ENCODE measurements at places on chromosomes 16 and 17.

- no peak for DNase-seq
Observed at GRCh38 chr16:12542818-12543699, 260.6 kb downstream of the CPPED1 start.

- DNase-seq: no peak
Observed at GRCh38 chr16:15041271-15042004, 14.4 kb downstream of the NTAN1 start.

DNA sequence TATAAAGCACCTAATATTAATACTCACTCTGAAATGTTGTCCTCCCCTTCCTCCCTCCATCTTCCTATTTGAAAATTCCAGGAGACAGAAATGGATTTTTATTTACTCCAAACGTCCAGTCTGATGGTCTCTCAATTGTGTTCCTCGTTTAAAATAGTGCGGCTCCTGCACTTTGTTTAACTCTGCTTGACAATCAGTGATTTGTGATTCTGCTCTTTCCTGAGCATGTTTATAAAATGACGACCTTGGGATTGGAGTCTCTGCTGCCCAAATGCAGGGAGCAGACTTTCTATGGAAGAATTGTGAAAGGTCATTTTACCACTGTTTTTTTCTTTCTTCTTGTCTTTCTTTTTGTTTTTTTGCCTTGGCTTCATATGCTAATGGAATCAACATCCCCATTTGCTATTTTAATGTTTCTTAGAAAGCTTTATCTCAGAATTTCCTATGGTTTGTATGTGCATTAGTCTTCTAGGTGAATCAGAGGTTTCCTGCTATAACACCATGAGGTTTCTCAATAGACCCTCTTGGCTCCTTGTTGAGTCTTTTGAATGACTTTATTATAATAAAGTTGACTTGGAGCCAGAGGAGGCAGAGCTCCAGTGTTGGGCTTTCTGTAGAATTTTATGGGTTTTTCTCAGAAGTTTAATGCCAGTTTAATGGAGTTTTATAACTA lies 376.5 kb downstream of the CDH11 start:
- no peak for DNase-seq

DNA sequence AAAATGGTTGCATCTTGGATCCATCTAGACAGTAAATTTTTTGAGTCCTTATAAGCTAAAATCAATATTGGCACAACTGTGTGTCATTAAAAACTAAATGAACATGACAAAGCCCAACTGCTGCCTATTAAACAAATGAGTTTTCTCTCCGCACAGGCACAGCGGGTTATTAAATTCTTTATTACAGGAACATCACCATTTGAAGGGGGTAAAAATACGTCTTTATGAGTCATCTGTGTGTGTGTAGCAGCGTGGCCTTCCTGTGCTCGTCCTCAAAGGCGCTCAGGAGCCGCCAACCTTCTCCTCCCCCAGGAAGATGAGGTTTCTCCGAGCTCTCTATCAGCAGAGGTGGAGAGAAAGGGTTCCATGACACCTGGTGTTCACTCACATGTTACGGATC lies 62.6 kb upstream of the SDK2 start:
- DNase-seq: peak; percentile 31

GRCh38 chr17:64103391-64104364 lies 26.3 kb downstream of the ERN1 start:
- DNase-seq: no peak

DNA sequence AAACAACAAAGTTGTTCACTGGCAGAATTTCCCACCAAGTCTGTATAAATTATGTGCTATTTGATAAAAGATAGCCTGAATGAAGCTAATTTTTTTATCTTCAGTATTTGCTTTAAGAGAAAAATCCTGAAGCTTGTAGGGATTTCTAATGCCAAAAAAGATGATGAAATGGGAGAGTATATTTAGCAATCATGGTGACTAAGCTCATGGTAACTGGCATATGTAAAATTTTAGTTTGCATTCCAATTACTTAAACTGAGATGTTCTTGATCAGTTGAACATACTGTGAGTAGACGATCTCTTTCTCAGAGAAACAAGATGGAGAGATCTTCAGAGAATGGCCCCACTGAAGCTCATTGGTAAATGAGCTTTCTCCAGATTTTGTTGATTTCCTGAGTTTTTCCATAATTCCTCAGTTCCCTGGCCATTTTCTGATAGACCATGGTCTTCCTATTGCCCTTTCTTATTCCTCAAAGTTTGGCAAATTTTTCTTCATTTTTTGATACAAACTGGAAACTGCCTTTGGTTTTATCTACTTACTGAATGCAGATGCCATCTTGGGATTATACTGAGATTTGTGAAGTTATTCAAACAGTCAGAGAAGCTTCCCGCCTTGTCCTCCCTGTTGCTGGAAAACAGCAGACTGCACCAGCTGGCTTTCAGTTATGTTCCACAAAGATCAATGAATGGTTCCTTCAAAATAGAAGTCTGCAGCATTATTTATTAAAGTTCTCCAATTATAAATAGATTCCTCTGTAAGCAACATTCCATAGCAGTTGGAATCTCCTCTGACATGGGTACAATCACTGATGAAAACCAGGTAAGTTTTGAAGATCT lies 68.3 kb upstream of the ALOX12 start:
- DNase-seq: no peak

- DNase-seq: no peak
Observed at GRCh38 chr17:8141045-8141444, 11.2 kb downstream of the PER1 start.

DNA sequence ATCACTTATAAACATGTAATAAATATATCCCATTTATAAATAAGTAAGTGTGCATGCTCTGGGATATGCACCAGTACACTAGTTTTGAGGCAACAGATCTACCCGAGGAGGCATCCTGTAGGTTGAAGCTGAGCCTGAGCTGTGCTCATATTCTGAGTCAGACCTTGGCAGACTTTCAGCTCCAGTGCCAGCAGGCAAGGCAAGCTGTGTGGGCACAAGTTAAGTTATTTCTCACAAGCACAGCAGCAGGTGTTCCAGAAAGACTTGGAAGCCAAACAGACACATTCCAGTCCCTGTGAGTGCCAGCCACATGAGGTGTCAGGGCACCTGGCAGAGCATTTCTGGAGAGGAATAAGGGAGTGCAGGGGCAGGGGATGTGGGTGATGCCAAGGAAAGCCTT lies 1.3 kb upstream of the CLEC19A start:
- DNase-seq: no peak

- no peak for DNase-seq
Observed at GRCh38 chr17:33072421-33073161, 80.9 kb downstream of the SPACA3 start.

- no peak for DNase-seq
Observed at GRCh38 chr17:16943541-16944333, 28.2 kb downstream of the TNFRSF13B start.

DNA sequence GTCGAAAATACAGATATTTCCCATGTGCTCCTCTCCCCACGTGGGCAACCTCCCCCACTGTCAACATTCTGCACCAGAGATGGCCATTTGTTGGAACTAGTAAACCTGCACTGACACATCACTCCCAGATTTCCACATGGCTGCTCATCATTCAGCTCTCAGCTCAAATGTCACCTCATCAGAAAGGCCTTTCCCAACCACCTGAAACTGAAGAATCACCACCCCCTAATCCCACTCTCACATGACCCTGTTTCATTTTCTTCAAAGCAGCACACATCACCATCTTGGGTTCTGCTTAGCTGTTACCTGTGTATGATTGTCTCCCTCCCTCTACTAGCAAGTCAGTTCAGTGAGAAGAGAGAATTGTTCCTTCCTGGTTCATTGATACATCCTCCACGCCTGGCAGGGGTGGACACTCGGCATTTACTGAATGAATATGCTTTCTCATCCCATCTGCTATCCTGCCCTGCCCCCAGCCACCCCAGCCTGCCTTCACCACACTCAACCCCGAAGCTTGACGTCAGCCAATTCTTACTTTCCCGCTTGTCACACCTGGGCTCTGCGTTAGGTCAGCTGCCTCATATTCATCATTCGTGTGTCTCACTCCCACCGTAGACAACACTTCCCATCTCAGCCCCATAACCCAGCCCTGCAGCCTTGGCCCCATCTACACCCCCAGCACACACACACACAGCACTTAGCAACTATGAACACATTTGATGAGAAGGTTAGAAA lies 1.5 kb downstream of the C17orf114 start:
- no peak for DNase-seq

- DNase-seq: no peak
Observed at GRCh38 chr16:90015586-90016338, 3.5 kb downstream of the DBNDD1 start.

- DNase-seq: peak; percentile 74
Observed at GRCh38 chr17:72118335-72119076, 2.3 kb upstream of the SOX9 start.

DNA sequence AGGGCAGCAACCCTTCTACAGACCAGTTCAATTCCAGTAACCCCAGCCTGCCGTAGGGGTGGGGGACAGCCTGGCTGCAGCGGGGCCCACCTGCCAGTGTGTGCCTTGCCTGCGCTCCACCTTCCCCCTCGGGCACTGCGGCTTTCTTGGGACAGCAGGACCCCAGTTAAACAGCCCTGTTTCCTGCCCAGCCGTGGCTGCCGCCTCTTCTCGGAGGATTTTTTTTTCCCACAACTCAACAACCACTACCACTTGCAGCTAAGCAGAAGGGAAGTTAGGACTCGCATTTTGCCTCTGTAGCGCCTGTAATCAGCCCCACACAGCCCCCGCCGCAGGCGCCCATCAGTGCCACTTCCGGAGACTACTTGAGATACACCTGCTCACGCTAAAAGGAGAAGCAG lies 76.1 kb downstream of the RAI1 start:
- DNase-seq: peak; percentile 65

Data from NCI-H345 (cell line).